Tibial artery (tissue), 4 donors: ENCODE measurements at places on chromosomes 6 and 20.

DNA sequence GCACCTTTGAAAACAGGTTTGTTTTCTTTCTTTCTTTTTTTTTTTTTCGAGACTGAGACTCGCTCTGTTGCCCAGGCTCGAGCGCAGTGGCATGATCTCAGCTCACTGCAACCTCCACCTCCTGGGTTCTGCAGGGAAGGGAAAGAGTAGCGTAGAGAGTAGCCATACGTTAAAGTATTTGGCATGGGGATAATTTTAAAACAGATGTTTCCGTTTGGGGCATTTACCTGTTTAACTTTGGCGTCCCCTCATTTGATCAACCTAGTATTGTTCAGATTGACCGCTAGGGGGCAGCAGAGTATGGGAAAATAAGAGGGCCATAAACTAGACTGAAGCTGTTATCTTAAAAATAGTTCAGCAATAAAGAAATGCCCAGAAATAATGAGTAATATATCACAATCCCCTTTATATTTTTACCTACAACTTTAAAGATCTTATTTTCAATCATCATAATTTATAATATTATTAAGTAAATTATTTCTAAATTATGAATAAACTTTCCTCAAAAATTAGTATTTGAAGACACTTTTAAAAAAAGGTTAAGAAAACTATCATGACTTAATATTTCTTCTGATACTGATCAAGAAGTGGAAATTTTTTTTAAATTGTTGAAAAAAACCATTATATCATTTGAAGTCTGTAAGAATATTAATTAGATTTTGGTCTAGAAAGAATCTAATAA lies 7.6 kb upstream of the TAAR9 start:
- no peak for DNase-seq

GRCh38 chr20:6630514-6630913 lies 137.0 kb upstream of the BMP2 start:
- DNase-seq = no peak

DNA sequence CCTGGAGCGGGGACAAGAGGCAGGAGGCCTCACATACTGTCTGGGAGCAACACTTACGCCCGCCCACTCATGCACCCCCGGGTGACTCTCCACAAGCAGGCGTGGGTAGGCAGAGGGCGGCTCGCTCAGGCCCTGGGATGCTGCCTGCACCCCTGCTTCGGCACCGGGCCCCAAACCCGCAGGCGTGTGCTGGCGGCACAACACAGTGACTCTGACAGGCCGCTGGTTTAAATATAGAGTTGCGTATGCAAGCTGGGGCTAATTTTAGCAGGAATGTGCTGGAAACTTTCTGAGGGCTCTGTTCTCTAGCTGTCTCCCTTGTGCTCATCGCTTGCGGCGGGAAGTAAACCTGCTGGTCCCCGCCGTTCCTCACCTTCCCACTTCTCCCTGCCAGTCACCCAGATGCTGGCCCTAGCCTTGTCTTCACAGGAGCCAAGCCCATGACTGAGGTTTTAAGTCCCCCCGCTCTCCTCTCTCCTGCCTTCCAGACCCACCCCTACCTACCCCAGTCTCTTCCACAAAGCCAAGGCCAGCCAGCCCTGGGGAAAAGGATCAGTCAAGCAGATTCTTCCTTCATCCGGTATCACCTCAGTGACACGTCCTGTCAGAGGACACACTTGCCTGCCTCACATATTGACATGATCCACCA lies 94.5 kb upstream of the FOXP4 start:
- DNase-seq = peak; percentile 45

DNA sequence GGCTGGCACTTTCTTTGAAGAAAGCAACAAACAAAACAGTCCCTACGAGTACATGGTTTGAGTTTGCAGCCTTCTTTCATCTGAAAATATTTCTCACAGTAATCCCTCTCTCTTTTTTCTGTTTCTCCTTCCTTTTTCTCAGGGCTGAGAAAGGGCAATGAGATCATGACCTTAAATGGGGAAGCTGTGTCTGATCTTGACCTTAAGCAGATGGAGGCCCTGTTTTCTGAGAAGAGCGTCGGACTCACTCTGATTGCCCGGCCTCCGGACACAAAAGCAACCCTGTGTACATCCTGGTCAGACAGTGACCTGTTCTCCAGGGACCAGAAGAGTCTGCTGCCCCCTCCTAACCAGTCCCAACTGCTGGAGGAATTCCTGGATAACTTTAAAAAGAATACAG lies 80.7 kb upstream of the CLDN20 start:
- DNase-seq = no peak

DNA sequence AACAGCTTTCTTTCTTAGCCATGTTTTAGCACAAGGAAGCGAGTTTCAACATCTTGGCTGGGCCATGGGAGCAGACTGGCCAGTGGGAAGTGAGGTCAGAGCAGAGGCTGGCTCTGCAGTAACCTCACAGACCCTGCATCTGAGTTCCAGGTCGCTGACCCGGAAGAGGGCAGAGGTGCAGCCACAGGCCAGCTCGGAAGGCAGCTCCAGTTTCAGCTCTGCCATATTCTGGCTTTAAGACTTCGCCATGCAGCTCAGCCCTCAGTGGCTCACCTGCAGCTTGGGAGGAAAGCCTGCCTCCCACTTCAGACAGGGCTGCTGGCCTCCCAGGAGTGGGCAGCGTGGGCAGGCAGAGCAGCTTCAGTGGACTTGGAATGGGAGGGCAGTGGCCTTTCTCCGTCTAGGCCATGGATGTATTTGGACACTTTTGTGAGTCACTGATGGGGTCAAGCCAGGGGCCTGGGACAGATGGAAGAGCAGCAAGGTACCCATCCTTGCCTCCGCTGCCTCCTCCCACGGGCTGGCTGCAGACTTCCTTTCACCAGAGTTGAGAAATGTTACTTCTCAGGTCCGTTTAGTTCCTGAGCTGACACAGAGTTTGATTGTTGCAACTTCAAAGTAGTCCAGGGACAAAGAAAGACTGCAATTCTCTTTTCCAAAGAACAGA lies 18.5 kb downstream of the CST8 start:
- no peak for DNase-seq

GRCh38 chr20:15240801-15241200 lies 903.4 kb upstream of the FLRT3 start:
- DNase-seq = no peak

GRCh38 chr20:47622118-47622665 lies 120.5 kb downstream of the NCOA3 start:
- DNase-seq = no peak

DNA sequence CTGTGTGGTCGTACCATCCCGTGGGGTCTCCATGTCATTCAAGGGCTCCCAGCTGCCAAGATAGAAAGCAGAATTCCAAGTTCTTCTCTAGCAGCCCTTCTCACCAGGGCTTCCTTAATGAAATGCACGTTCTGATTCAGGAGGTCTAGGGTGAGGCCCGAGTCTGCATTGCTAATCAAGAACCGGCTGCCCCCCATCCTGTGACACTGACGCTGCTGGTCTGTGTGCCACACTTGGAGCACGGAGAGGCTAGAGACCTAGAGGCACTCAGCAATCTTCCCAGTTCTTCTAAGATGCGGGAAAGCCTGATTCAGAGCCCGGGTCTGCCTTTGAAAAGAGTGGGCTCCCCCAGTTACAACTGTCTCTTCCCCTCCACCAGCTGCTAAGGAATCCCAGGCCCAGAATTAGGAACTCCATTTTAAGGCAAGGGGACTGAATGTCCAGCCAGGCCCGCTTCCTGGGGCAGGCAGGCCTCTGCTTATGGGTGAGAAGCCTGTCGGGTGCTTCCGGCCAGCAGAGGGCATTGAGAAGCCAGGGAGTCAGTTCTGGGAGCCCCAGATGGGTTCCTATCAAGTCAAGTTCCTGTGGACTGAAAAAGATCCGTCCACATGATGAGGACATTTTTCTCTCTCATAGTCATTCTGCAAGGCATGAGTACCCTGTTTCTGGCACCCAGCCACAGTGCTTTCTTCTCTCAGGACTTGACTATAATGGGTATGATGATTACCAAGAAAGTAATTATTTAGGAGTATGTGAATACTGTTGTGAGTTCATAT lies 69.8 kb upstream of the RIN2 start:
- DNase-seq = peak; percentile 88

DNA sequence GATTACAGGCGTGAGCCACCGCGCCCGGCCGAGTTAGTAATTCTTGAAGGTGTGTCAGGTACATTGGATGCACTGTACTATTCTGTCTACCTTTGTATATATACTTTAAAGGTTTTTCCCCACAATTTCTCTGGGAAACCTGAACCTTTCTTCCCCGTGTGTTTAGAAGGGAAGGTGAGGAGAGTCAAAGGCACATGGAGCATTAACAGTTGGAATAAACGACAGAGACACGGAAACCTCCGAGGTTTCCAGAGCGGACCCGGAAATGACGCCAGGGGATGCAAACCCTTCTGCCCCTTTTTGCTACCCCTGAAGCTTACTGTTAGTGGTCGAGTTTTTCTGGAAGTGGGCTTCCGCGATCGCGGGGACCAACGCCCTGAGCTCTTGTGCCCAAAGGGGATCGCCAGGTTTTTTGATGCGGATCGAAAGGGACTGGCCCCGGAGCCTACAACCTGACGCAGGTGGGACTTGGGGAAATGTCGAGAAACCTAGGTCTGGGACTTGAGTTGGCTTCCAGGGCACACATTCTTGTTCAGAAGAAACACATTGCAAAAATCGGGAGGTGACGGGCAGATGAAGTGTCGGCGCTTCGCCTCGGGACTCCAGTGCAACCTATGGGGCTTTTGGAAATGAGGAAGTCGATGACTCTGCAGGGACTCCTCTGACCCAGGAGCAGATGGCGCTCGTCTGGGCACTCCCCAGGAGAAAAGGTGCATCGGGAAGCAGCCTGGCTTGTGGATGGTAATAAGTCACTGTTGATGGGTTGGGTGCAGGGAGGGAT lies 218.2 kb downstream of the OR2B2 start:
- no peak for DNase-seq
